ENCODE measurements at places on chromosomes 2 and 18. TPM values are rescaled to one million over a fixed set of nuclear protein-coding genes. Genes with fewer than 3 reads are reported as not detected.

GRCh38 chr2:234275515-234275914, 221.4 kb downstream of the ARL4C start:
- no peaks in the 10 kb centered on the region for H3K36me3 ChIP-seq
- H3K4me1 ChIP-seq: no peaks in the 10 kb centered on the region
- H3K27ac ChIP-seq: no peak overlapping the region
- H3K27me3 ChIP-seq: no peaks in the 10 kb centered on the region

GRCh38 chr2:96985181-96985945, 1.0 kb downstream of the FAM178B start:
- H3K36me3 ChIP-seq: no peaks in the 10 kb centered on the region
- no peaks in the 10 kb centered on the region for H3K27me3 ChIP-seq
- H3K4me3 ChIP-seq: no peak overlapping the region
- peaks cover 21% of the 10 kb centered on the region for H3K4me1 ChIP-seq

GRCh38 chr2:241545106-241545505, 13.4 kb upstream of the BOK start:
- H3K4me3 ChIP-seq: no peak overlapping the region
- peaks cover 44% of the 10 kb centered on the region for H3K27me3 ChIP-seq
- H3K4me1 ChIP-seq: peaks cover 40% of the 10 kb centered on the region
- H3K27ac ChIP-seq: no peak overlapping the region
- DNase-seq: no peak

DNA sequence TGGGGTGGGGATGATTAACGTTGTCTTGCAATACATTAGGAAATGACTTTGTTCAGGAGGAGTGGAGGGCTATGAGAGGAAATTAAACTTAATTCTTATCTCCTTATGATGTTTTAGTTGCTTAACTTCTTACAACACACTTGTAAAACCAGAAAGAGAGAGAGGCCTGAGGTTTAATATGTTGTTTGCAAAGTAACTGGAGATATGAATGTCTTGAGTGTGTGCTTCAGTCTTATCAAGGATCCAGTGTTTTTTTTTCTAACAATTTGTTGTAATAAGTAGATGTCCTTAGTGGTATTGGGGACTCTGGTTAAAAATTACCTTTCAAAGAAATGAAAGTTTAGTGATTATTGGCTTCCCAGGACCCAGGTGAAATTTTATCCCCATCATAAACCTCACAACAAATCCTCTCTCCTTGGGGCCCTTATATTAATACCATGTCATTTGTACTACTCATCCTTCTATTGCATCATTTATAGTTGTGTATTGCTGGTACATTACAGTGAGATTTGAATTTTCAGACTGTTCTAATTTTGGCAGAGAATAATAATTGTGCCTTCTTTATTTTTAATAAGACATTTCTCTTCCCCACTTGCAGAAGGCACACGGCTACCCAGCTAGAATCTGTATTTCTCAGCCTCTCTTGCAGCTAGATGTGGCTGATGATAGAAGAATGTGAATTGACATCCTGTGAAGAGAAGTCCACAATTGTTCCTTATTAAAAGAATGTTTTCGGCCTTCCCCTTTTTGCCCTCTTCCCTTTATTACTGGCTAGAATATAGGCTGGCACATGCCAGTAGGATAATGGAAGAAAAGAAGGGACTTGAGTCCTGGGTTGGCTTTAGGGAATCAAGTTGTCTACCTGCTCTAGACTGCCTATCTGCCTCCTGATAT, 91.9 kb upstream of the CXCR4 start:
- H3K27ac ChIP-seq: no peak overlapping the region
- no peak overlapping the region for H3K4me3 ChIP-seq
- no peaks in the 10 kb centered on the region for H3K27me3 ChIP-seq
- no peaks in the 10 kb centered on the region for H3K4me1 ChIP-seq

- H3K36me3 ChIP-seq: no peaks in the 10 kb centered on the region
- no peak overlapping the region for H3K27ac ChIP-seq
- DNase-seq: no peak
- H3K27me3 ChIP-seq: no peaks in the 10 kb centered on the region
Measured at GRCh38 chr2:136167721-136168475, 49.9 kb upstream of the CXCR4 start.

DNA sequence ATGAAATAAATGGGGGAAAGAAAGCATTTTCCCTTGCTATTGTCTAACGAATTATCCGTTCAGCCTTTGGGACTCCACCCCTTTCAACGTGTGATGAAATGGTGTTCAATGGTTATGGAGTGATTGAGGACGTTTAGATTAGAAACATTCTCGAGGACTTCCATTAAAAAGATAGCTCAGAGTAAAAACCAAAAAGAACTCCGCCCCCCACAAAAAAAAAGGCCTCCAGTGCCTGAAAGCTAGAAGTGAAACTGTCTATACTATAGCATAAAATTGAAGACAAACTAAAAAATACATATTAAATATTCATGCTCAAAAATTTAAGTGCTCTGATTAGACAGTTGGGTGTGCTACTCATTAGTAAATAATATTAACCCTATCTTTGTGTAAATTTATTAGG, 3.0 kb upstream of the ZNF516 start:
- H3K36me3 ChIP-seq: no peaks in the 10 kb centered on the region
- no peak overlapping the region for H3K27ac ChIP-seq
- peaks cover 10% of the 10 kb centered on the region for H3K4me1 ChIP-seq
- no peaks in the 10 kb centered on the region for H3K27me3 ChIP-seq

- H3K27me3 ChIP-seq: no peaks in the 10 kb centered on the region
- H3K4me1 ChIP-seq: no peaks in the 10 kb centered on the region
- H3K27ac ChIP-seq: no peak overlapping the region
- H3K36me3 ChIP-seq: no peaks in the 10 kb centered on the region
Measured at GRCh38 chr2:60453301-60453700, 100.2 kb downstream of the BCL11A start.

DNA sequence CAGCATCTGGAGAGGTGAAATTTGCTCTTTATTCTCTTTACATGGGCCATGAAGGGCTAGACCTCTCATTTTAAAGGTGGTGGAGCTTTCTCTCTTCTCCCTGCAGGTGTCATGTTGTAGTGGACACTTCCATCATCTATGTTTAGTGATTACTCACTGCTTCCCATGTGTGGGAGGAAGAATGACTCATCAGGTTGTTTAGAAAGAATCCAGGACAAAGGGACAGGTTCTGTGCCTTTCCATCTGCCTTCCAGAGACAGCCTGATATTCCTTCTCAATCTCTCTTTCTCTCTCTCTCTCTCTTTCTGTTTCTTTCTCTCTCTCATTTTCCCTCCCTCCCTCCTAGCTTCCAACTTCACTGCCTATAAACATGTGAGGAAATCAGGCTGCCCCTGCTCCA, 38.7 kb downstream of the SCG2 start:
- H3K36me3 ChIP-seq: no peaks in the 10 kb centered on the region
- no peaks in the 10 kb centered on the region for H3K27me3 ChIP-seq
- DNase-seq: no peak
- no peak overlapping the region for H3K4me3 ChIP-seq

The GALNT13 gene
- 0.39 TPM for total RNA-seq

The THSD7B gene
- under 0.01 TPM for total RNA-seq

Data from esophagus muscularis mucosa (tissue), 4 donors.